ENCODE measurements at places on chromosomes 7 and 10. TPM values are rescaled to one million over a fixed set of nuclear protein-coding genes. Genes with fewer than 3 reads are reported as not detected.

The BLNK gene
- 0.57 TPM for total RNA-seq

DNA sequence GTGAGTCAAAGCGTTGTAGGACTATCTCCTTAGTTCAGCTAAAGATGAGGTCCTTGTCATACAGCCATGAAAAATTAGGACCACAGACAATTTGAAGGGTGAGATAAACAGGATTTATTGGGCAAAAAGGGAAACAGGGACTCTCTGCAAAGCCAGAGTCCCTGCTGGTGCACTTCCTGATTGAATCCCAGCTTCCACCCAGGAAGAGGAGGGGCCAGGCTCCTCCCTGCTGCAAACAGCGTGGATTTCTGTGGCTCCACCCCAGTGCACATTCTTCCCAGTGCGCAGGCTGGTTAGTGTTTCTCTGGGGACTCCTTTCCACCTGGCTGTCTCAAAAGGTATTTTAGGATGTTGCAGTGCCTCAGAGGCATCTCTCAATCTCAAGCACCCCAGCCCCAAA lies 165.4 kb upstream of the YAE1 start:
- no peak for DNase-seq

GRCh38 chr7:52163311-52163710 lies 846.7 kb upstream of the COBL start:
- DNase-seq: no peak

The ZNF25 gene
- total RNA-seq: 13.4 TPM

DNA sequence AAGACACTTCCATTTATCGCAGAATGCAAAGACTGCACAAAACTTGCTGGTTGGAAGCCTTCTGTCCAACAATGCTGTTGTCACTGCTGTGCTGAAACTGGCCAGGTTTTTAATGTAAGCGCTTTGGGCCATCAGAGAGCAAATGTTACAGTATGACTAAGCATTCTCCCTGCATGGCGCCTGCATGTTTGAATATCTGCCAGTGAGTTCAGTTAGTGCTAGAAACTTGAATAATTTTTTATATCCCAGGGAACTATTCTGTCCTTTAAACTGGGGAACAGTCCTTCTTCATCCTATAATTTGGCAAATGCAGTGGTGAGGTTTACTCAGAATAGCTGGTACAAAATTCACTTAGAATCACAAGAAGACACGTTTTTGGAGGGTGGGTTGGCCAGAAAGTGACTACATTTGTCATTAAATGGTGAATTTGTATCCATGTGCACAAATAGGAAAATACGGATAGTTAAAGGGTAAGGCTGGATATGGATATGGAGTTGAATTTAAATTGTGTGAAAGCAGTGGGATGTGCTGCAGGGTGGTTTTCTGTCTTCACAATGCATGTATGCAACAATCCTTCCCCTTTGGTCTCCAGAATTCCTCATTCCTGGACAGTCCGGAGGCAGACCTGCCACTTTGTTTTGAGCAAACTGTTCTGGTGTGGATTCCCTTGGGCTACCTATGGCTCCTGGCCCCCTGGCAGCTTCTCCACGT lies 1.7 kb downstream of the ABCC2 start:
- DNase-seq: no peak

GRCh38 chr7:141071260-141071854 lies 2.5 kb upstream of the TMEM178B start:
- peak; percentile 35 for DNase-seq

The ANXA8 gene
- not detected for total RNA-seq

- no peak for DNase-seq
These were observed 891.2 kb downstream of the PCDH15 start for GRCh38 chr10:53909791-53910190.

DNA sequence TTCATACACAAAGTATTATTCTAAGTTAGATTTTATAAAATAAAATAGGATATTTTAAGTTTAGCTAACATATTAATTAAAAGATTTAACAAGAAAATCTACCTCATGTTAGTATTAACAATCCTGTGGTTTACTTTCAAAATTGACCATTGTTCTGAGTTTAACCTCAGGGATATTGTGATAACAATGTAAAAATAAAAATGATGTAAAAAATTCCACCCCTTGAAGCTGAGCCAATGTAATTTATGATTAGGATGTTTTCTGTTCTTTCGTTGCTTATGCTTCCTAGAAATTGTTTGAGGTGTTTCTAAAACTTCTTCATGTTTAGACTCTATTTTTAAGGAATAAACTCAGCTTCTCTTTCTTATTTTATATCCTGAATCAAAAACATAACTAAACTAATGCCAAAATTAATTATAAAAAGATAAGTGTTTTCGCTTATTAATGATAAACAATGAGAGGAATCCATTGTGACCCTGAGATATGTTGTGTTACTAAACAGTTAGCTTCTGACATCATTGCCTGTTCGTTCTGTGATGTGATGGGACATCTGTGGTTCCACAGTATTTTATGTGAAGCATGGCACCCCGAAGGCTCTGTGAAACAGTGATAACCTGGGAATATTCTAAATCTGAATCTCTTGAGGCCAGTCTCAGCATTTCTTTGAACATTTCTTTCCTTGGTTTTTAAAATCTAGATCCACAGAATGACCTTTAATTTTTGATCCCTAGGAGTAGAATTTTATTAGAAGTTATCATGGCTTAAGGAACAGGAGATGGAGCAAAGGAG lies 340.8 kb downstream of the ARL4A start:
- no peak for DNase-seq

DNA sequence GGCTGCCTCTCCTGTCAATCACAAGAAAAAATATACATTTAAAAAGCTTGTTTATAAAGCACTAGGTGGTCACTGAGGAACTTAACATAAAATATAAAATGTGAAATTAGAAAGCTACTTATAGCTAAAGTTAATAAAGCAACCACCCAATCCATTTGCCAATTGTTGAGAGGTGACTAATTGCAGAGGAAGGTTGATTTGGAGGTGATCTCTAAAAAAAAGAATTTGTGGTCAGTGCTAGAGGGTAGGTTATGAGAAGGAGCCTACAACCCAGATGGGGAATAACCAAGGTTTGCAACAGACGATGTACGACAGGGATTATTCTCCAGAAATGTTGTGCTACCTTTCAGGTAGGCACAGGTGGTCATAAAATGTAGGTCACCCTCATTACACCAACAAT lies 444.2 kb upstream of the C7orf33 start:
- DNase-seq: no peak

The PON1 gene
- total RNA-seq: not detected

DNA sequence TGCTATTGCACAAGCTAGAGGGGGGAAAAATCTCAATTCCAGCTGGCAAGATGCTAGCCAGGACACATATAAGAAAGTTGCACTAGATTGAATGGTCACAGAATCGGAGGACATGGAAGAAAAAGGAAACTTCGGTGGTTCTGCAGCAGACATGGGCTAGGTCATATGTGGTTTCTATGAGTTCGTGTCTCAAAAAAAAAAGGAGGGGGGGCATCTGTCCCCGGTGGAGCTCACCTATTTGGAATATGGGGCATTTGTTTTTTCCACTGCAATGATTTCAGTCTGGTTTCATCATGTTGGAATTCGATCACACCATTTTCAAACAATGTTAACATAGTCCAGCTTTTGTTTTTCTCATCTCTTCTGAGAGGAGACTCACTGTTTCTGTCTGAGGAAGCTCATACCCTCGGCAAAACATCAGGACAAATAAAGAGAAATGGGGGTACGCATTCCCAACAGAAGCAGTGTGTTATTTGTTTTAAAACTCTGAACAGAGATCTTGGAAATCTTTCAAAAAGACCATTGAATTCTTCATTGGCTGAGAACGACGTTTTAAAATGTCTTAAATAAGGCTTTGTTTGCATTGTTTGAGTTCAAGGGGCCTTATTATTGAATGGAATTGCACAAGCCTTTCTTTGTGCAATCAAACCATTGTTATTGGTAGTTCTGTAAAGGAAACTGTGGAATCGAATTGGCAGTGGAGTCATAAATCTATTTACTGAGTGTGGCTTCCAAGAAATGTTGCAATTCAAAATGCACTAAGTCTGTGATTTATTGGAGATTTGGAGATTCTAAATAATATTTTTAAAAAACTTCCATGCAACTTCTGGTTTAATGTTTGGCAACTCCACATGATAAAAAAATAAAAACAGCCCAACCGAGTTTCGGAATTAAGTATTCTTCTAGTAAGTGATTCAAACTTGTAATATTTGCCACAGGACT lies 173.2 kb downstream of the RTKN2 start:
- DNase-seq: no peak

DNA sequence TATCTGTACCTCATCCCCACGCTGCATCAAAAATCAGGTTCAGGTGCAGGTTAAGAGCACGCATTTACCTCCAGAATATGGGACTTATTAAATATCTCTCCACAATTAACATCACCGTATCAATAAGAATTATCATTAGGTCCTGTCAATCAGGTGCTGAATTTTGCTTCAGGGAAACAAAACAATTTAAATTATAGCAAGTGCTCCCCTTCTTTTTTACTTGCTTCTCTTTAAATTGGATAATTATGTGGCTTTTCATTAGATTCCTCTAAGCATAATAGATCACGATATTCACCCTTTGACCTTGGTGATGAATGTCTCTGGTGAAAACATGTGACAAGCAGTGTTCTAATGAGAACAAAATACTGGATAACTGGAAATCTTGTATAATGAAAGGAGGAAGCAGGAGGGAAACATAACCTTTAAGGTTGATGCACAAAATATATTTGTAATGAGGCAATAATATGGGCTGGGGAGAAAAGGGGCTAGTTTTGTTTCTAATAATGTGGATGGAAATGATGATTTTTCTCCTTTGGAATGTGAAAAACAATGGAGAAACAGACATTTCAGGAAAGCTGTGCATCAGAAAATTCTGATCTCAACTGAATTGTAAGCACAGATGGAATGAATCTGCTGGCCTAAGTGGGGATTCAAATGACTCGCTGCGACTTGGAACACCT lies 166.9 kb downstream of the SNX10 start:
- DNase-seq: no peak

DNA sequence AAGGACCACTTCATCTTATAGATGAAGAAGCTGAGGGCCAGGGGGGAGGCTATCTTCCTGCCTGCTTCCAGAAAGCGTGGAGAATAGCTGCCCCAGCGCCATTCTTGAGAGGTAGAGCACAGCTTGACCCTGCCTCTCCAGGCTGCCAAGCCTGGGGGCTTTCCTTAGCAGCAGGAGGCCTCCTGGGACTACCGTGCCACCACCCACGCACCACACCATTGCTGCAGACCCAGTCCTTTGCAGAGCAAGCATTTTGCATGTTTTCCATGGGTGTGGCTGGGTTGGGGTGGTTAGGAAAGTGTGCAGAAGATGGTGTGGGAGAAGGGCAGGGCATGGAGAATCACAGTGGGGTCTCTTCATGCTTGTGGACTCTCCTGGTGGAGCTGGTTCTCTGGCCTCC lies 64.9 kb downstream of the TBXAS1 start:
- DNase-seq: no peak

DNA sequence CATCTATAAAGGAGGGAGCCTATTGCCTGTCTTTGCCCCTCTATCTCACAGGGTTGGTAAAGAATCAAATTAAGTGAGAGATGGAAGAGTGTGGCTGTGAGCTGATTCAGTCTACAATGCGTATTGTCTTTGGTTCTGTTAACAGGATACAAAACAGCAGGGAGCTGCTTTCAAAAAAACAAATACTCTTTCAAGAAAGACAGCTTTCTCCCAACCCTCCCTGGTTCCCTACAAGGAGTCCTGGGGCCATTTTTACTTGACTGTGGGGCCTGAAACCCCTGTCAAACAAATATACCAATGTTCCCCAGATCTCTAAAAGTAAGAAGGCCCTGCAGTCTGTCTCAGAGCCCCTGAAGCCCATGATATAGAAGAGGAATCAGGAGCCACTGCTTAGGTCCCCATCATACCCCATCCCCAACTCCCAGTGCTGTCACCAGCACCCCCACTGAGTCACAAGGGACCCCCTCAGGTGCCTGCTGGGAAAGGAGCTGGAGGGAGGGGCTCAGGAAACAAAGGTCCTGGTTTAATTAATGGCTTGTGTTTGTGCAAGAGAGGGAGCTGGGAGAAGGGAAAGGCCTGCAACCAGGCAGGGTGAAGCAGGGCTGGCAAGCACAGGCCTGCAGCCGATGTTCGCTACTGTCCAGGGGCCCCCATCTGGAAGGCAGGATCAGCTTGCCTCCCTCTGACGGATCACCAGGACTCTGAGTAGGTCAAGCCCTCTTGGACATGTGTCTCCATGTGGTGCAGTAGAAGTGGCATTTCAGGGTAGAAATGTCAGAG lies 182.0 kb upstream of the GHITM start:
- DNase-seq: no peak

The HTR5A gene
- not detected for total RNA-seq

The LIPF gene
- total RNA-seq: not detected

- DNase-seq: peak; percentile 56
These were observed 125.7 kb downstream of the RGS10 start for GRCh38 chr10:119416855-119417254.

- no peak for DNase-seq
These were observed 129.2 kb downstream of the KCND2 start for GRCh38 chr7:120402079-120402767.

The NIPSNAP2 gene
- total RNA-seq: 32.5 TPM

The KCNMA1 gene
- 0.42 TPM for total RNA-seq

The WEE2 gene
- total RNA-seq: not detected

The CACNA2D1 gene
- not detected for total RNA-seq

- no peak for DNase-seq
These were observed 71.5 kb downstream of the ST7 start for GRCh38 chr7:117024811-117025210.

GRCh38 chr7:83799333-83799732 lies 150.4 kb upstream of the SEMA3E start:
- no peak for DNase-seq

GRCh38 chr10:25261110-25261509 lies 86.3 kb downstream of the GPR158 start:
- DNase-seq: no peak

DNA sequence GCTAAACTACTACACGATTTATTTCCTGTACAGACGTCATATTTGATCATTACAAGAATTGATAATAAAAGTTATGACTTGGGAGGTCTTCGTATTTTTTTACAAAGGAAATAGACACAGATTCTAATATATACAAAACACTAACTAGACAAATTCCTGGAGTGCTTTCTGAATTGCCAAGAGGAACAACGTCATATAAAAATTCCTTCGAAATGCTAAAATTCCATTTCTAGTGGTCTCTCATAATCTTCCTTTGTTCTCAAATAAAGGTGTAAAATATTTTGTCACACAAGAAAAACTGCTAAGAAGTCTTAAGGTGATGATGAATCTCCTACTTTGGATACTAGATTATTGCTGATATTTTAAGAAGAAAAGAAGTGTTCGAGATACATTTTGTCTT lies 85.4 kb downstream of the CDK6 start:
- DNase-seq: no peak

The LRRN3 gene
- total RNA-seq: 278 TPM

The CRYGN gene
- total RNA-seq: 1.1 TPM

DNA sequence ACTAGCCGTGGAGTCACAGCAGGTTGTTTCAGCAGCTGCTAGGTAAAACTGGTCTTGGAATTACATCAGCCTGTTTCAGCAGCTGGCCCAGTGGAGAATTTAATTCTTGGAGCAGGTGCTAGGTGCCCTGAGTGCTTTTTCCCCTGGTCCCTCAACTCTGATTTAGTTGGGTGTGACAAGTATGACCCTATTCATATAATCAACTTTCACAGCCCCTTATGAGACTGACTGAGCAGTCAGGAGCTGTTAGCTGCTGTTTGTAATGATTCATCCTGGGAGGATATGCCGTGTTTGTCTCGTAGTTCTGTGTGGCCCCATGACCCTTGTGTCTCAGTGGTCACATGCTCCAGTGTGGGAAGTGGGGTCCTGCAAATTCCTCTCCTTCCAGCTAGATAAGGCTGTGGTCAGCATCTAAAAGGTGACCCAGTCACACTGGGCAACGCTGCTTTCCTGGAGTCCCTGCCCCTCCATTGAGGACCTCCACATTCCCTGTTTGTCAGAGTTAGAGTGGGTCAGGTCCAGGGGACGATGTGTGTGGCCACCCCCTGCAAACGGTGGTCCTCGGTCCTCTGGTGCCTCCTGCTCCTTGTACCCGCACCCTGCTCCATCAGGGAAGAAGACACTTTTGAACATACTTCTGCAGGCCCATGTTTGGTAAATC lies 28.3 kb downstream of the TBATA start:
- no peak for DNase-seq

Measured in naive thymus-derived CD4-positive, alpha-beta T cell (primary cell).